ENCODE measurements at places on chromosomes 16 and 17.
A peak's percentile ranks its signal among the peaks of the same experiment; 100 is the strongest.

GRCh38 chr16:72850853-72851252, 197.1 kb downstream of the ZFHX3 start:
- no peak for DNase-seq
- H3K4me3 ChIP-seq = no peak overlapping the region
- H3K27ac ChIP-seq = no peak overlapping the region
- no peaks in the 10 kb centered on the region for H3K36me3 ChIP-seq
- H3K27me3 ChIP-seq = no peaks in the 10 kb centered on the region

GRCh38 chr16:66357523-66357928, 9.0 kb upstream of the CDH5 start:
- peak; percentile 86 for DNase-seq
- no peaks in the 10 kb centered on the region for H3K36me3 ChIP-seq
- no peaks in the 10 kb centered on the region for H3K27me3 ChIP-seq
- no peak overlapping the region for H3K27ac ChIP-seq

GRCh38 chr16:12084436-12084835, 107.9 kb downstream of the SNX29 start:
- no peaks in the 10 kb centered on the region for H3K36me3 ChIP-seq
- peaks cover 9% of the 10 kb centered on the region for H3K27me3 ChIP-seq
- no peak overlapping the region for H3K4me3 ChIP-seq
- DNase-seq = no peak

- H3K27ac ChIP-seq = no peak overlapping the region
- no peak for DNase-seq
- H3K4me3 ChIP-seq = no peak overlapping the region
- H3K4me1 ChIP-seq = peaks cover 4% of the 10 kb centered on the region
- no peaks in the 10 kb centered on the region for H3K36me3 ChIP-seq
- H3K27me3 ChIP-seq = no peaks in the 10 kb centered on the region
Measured at GRCh38 chr16:80158766-80159165, 382.0 kb upstream of the DYNLRB2 start.

DNA sequence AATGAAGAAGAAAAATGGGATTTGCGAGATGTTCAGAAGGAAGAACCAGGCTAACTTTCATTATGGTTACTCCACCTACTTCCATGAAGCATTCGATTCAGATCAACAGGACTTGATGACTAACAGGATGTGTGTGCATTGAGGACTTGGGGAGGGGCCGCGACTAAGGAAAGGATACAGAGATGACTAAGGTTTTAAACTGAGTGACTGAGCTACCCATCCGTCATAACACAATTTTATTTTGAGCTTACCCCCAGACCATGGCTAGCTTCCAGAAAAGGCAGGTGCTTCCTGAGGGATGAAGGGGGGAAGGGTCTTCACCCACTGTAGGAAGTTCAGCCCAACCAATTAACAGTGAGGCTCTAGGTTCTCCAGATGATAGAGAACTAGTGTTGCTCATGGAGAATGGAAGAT, 2.5 kb upstream of the CDYL2 start:
- H3K27ac ChIP-seq = no peak overlapping the region
- no peak overlapping the region for H3K4me3 ChIP-seq
- H3K36me3 ChIP-seq = no peaks in the 10 kb centered on the region

GRCh38 chr17:76018801-76019200, 8.3 kb downstream of the EVPL start:
- no peaks in the 10 kb centered on the region for H3K36me3 ChIP-seq
- no peaks in the 10 kb centered on the region for H3K4me1 ChIP-seq
- DNase-seq = no peak
- no peak overlapping the region for H3K4me3 ChIP-seq
- no peak overlapping the region for H3K27ac ChIP-seq
- H3K27me3 ChIP-seq = no peaks in the 10 kb centered on the region

GRCh38 chr17:15278924-15279477, 13.9 kb upstream of the PMP22 start:
- H3K27ac ChIP-seq = no peak overlapping the region
- H3K4me3 ChIP-seq = no peak overlapping the region
- DNase-seq = no peak
- no peaks in the 10 kb centered on the region for H3K4me1 ChIP-seq
- no peaks in the 10 kb centered on the region for H3K27me3 ChIP-seq

DNA sequence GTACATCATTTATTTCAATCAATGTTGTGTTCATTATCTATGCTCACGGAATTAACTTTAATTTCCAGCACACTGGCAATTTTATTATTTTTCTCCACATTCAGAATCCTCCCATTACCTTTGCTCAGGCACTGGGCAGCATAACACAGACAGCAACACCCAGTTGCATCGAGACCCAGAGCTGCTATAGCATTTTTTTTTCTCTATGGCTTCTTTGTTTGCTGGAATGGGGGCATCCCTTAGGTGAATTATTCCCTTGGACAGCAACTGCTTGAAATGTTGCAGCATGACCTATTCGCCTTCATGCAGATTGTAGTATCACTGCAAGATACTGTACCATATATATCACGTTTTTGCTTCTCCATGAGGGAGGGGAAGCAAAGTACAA, 88.8 kb downstream of the CHD9NB start:
- no peak overlapping the region for H3K4me3 ChIP-seq
- H3K36me3 ChIP-seq = no peaks in the 10 kb centered on the region
- H3K27me3 ChIP-seq = no peaks in the 10 kb centered on the region
- peak overlapping the region; percentile 88 for H3K27ac ChIP-seq
- DNase-seq = no peak

GRCh38 chr16:85809645-85810044, 10.2 kb downstream of the COX4I1 start:
- no peak for DNase-seq
- H3K4me1 ChIP-seq = no peaks in the 10 kb centered on the region
- H3K27ac ChIP-seq = no peak overlapping the region
- H3K27me3 ChIP-seq = no peaks in the 10 kb centered on the region
- peaks cover 27% of the 10 kb centered on the region for H3K36me3 ChIP-seq
- no peak overlapping the region for H3K4me3 ChIP-seq

DNA sequence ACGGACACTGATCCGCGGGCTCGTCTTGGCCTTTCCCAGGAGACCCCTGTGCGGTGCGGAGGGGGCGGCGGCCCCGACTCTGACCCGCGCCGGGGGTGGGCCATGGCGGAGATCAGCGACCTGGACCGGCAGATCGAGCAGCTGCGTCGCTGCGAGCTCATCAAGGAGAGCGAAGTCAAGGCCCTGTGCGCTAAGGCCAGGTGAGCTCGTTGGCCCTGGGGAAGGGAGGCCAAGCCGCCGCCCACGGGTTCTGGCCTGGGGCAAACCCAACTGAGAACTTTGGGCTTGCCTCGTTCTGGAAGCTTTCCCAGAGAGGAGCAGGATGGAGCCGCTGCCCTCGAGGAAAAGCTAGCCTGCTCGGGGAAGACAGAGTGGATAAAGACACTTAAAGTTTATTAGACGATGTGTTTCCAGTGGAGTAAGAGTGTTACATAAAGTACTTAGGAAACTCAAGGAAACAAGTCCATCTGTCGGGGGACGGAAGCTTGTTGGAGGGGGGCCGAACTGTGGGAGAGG, 540 bp downstream of the PPP4C start:
- H3K27ac ChIP-seq = peak overlapping the region; percentile 36
- peaks cover 3% of the 10 kb centered on the region for H3K4me1 ChIP-seq
- no peaks in the 10 kb centered on the region for H3K27me3 ChIP-seq
- no peak for DNase-seq
- peaks cover 54% of the 10 kb centered on the region for H3K36me3 ChIP-seq

- H3K27me3 ChIP-seq = no peaks in the 10 kb centered on the region
- H3K4me1 ChIP-seq = no peaks in the 10 kb centered on the region
- H3K27ac ChIP-seq = no peak overlapping the region
- H3K36me3 ChIP-seq = no peaks in the 10 kb centered on the region
- DNase-seq = no peak
Measured at GRCh38 chr16:53757971-53758609, 54.1 kb downstream of the FTO start.

GRCh38 chr16:21265104-21265837, 12.8 kb downstream of the CRYM start:
- DNase-seq = no peak
- H3K4me1 ChIP-seq = peaks cover 5% of the 10 kb centered on the region
- no peak overlapping the region for H3K4me3 ChIP-seq
- no peaks in the 10 kb centered on the region for H3K27me3 ChIP-seq
- H3K36me3 ChIP-seq = no peaks in the 10 kb centered on the region
- H3K27ac ChIP-seq = no peak overlapping the region

DNA sequence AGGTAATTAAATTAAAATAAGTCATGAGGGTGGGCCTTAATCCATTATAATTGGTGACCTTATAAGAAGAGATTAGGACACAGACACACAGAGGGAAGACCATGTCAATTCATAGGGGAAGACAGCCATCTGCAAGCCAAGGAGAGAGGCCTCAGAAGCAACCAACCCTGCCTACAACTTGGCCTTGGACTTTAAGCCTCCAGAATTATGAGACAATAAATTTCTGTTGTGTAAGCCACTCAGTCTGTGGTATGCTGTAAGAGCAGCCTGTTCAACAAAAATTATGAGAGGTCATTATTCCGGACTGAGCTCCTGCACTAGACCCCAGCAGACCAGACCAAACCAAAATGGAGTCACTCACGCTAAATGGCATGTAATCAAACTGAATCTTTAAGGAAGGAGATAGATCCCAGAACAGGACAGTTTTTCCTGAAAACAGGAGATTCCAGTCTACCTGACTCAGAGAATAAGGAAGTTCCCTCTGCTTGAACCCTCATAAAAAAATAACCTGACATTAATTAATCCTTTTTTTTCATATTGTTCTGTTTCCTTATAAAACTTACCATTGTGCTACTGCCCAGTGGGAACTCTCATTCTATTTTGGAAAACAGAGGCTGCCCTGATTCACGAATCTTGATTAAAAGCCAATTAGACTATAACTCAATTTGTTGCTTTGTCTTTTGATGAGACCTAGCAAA, 74.3 kb downstream of the DNAH3 start:
- no peak for DNase-seq
- H3K4me1 ChIP-seq = no peaks in the 10 kb centered on the region
- no peak overlapping the region for H3K4me3 ChIP-seq
- no peaks in the 10 kb centered on the region for H3K27me3 ChIP-seq
- no peak overlapping the region for H3K27ac ChIP-seq

- peaks cover 2% of the 10 kb centered on the region for H3K36me3 ChIP-seq
- no peak overlapping the region for H3K4me3 ChIP-seq
- no peaks in the 10 kb centered on the region for H3K4me1 ChIP-seq
- peak; percentile 25 for DNase-seq
Measured at GRCh38 chr17:80761110-80761871, 216.7 kb downstream of the RPTOR start.

DNA sequence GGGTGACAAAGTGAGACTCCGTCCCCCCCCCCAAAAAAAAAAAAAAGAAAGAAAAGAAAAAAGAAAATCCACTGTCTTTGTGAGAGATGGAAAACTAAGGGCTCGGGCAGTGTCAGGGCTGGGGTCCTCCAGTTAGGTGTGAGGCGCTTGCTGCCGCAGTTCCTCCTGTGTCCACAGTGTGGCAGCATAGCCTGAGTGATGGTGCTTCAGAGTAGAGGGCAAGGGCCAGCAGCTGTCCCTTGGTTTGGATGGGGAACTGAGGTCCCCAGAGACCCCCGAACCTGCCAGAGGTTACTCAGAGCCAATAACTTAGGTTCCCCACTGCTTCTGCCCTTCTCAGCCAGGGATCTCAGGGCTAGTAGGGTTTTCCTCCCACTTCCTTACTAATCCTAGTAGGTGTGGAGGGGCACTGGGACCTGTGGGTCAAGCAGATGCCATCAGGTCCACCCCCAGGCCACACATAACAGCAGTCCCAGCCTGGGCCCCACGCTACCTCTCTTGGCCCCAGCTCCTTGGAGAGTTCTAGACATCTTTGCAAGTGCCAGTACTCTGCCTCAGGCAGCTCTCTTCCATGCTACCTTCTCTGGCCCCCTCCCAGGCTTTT, 7.9 kb upstream of the LLGL1 start:
- no peak overlapping the region for H3K4me3 ChIP-seq
- no peak overlapping the region for H3K27ac ChIP-seq
- H3K36me3 ChIP-seq = no peaks in the 10 kb centered on the region
- H3K4me1 ChIP-seq = no peaks in the 10 kb centered on the region
- DNase-seq = peak; percentile 98

- peaks cover 5% of the 10 kb centered on the region for H3K4me1 ChIP-seq
- no peaks in the 10 kb centered on the region for H3K36me3 ChIP-seq
- H3K27ac ChIP-seq = no peak overlapping the region
- H3K4me3 ChIP-seq = no peak overlapping the region
- no peaks in the 10 kb centered on the region for H3K27me3 ChIP-seq
Measured at GRCh38 chr16:2273484-2273883, 5.6 kb upstream of the RNPS1 start.

- H3K4me1 ChIP-seq = peaks cover 16% of the 10 kb centered on the region
- H3K36me3 ChIP-seq = peaks cover 3% of the 10 kb centered on the region
- peak overlapping the region; percentile 81 for H3K27ac ChIP-seq
Measured at GRCh38 chr17:81346908-81347349, 48.3 kb upstream of the BAHCC1 start.

- no peak for DNase-seq
- peak overlapping the region; percentile 39 for H3K4me3 ChIP-seq
- no peak overlapping the region for H3K27ac ChIP-seq
- H3K27me3 ChIP-seq = no peaks in the 10 kb centered on the region
- no peaks in the 10 kb centered on the region for H3K4me1 ChIP-seq
Measured at GRCh38 chr16:30813821-30814189, 26.8 kb upstream of the ZNF629 start.

GRCh38 chr17:42459801-42460281, 1.2 kb downstream of the ATP6V0A1 start:
- no peaks in the 10 kb centered on the region for H3K27me3 ChIP-seq
- peak overlapping the region; percentile 89 for H3K4me3 ChIP-seq
- DNase-seq = no peak
- no peak overlapping the region for H3K27ac ChIP-seq
- no peaks in the 10 kb centered on the region for H3K4me1 ChIP-seq

DNA sequence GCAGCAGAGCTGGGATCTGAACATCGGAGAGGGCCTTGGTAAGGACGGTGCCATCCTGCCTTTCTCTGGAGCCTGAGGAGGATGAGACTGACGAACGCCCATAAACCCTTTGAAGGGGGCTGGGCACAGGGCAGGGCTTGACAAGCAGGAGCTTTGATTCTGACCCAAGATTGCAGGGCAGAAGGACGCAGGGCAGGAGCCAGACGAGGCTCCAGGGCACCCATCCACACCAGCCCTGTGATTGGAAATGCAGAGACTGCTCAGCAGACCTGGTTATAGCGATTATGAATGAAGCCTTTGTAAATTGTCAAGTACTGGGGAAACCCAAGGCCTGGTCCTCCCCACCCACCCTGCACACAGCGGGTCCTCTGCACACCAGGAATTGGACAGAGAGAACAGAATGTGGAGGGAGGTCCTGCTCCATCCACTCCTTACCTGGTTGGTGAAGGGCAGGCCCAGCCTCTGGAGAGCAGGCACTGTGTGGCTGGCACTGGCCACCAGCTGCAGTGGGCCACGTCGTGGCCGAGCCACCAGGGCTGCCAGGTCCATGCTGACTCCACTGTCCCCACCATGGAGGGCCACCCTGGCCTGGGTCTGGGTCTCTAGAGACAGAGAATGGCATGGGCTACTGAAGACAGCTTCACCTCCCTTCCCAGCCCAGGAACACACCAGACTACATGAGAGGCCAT, 68.8 kb downstream of the RMI2 start:
- DNase-seq = peak; percentile 29
- H3K4me3 ChIP-seq = no peak overlapping the region
- H3K4me1 ChIP-seq = no peaks in the 10 kb centered on the region
- no peaks in the 10 kb centered on the region for H3K27me3 ChIP-seq
- no peaks in the 10 kb centered on the region for H3K36me3 ChIP-seq
